ENCODE measurements at places on chromosomes 5 and 9.

DNA sequence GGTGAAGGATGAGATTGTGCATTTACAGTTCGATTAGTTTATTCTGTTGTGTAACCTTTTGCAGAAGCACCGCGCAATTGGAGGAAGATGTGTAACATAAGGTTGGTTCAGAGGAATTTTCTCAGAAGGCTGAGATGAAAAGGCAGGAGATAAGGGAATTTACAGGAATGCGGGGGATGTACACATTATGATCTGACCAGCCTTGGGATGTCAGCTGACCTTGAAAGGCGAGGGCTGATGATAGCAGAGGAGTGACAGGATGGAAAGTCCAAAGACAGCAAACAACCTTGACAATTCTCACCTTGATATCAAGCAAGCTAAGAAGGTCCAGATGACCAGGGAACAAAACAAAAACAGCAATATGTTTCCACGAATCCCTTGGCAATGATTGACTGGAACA lies 88.8 kb downstream of the OTULIN start:
- no peak for DNase-seq

GRCh38 chr5:67903121-67903520 lies 312.4 kb upstream of the PIK3R1 start:
- DNase-seq = no peak

DNA sequence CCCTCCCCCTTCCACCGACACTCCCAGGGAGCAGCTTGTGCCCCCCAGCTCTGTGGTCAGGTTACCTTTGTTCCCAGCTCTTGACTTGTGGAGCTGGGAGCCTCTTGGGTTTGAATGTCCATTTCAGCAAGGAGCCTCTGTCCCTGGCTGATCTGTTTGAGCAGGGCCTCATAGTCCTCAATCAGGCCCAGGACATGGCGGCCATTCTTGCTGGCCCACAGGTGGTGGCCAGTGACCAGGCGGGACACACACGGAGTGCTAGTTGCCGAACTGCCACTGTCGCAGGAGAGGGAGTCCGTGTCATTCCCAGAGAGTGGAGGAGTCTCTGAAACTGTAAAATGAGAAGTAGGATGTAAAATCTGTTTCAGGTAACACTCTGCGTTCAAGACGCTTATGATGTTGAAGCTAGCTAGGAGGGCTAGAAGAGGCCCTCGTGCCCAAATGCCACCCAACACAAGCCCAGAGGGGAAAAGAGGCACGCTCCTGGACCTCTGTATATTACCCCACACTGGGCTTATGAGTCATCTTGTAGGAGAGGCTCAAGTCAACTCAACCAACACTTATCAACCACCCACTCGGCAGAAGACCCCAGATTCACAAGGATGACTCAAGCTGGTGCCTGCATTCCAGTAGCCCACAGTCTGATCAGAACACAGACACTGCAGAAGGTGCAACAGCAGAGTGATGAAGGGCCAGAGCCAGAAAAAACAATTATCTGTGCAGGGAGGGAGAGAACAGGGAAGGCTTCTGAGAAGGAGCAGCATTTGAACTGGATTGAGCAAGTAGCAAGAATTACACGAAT lies 177.0 kb downstream of the CDK5RAP2 start:
- DNase-seq = no peak

DNA sequence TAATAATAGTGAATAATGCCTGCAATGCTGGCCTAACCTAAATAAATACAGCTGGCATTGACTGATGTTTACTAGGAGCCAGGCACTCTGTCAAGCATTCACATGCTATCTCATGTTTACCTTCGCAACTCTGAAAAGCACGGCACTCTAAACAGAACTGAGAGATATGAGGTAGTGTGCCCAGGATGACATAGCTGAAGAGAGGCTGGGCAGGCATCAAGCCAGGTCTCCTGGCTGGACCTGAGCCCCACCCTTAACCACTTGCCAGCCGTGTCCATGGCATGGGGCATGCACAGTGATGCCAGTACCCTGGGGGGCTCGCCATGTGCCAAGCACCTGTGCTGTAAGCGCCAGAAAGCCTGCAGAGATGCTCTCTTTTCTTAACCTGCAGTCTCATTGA lies 119.4 kb upstream of the MVB12B start:
- DNase-seq = no peak

DNA sequence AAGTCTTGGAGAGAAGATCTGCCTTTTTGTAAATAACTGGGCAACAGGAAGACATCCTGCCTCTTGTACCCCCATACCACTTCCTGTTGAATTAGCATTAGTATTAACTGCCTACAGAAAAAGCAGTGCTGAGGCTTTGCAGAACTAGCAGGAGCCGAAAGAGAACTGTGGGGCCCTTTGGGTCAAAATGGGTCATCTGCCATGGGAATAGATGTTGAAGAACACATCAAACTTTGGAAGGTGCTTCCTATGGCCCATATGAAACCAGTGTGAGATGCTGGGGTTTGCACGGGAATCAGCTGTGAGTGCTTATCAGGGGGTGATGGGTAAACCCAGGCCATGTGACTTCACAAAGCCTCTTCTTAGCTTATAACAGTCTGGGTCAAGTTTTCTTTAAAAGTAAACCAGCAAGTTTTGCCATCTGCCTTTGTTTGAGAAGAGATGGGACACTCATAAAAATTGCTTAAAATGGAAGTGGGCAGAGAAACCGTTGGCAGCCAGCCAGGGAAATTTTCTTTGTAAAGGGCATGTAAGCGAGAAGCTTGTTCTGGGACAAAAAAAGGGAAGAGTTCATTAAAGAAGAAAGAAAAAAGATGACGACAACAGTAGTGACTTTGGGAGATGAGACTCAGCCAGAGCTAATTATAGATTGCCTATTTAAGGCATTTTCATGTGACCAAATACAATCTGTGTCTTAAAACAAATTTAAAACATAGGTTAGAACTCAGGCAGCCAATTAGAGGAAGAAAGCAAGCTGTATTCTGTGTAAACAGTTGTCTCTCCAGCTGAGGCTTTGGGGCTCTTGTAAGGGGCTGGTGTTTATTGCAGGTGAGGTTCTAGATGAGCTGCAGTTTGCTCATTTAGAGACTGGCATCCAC lies 4.4 kb downstream of the SLC25A25 start:
- peak; percentile 55 for DNase-seq

GRCh38 chr9:32291370-32291769 lies 93.1 kb upstream of the ACO1 start:
- DNase-seq = no peak

DNA sequence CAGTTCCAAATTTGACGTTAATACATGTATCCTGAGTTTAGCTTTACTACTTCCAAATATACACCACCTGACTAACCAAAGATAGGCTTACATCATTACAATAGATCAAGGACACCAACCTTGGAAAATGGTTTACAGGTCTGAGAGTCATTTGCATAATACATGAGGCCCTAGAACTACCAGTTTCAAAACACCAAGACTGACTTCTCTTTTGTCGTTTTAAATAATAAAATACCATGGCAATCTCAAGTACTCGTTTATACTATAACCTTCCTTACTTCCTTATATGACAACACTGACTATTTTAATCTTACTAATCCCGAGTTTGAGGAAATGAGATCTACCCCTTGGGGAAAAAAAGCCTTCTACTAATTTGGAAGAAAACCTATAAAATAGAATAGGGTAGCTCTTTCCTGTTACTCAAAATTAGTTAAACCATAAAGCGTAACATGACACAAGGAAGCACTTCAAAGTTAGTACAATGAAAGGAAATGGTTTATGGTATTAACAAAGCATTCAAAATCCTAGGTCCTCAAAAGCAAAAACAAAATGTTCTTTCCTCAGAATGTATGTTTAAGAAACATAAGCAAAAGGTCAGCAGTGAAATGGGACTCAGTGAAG lies 42.1 kb downstream of the UBQLN1 start:
- DNase-seq = no peak

DNA sequence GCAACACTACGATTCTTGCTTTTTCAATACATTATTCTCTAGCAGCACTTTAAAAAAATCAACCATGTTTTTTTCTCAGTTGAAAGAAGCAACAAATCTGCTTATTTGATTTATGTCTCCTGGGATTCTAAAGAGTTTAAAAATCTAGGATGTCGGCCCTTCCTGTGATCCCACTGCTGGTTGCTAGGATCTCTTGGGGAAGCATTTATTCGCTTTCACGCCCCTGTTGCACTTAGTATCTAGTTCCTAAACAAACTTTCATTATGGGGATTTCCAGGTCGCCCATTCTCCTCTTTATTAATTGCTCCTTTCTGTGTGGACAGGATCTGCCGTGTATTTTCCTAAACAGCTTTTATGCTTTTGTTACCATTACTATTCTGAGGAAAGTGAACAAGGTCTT lies 313.5 kb downstream of the AGTPBP1 start:
- DNase-seq = no peak

GRCh38 chr9:137295238-137295811 lies 6.7 kb downstream of the NRARP start:
- DNase-seq = peak; percentile 20

GRCh38 chr5:135032695-135032998 lies 1.4 kb downstream of the PITX1 start:
- DNase-seq = no peak

DNA sequence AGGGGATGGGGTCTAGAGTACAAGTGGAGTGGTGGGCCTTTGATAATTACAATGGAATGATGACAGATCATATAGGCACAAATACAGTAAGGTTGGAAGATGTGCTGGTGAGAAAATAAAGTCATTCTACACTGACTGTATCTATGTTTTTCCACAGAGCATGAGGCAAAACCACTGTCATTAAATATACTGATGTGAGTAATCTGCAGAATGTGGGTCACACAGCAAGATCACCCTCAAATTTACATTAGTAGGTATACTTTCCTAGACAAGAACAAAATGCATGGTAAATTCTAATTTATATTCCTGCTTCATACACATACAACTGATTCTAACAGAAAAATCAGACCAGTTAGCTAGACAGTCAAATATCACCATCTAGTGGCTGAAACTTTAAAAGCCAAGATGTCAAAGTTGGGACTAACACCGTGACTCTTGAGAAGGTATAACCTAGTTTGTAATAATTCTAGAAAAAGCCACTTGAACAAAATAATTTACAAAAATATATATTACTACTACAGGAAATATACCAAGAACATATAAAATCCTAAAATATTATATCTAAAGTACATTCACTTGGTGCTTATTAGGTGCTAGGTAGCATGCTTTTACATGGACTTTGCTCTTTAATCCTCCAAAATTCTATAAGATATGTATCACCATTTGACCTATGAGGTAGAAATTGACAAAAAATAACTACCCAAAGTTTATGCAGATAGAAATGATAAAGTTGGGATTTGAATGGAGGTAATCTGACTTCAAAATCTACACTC lies 19.5 kb downstream of the TTC33 start:
- peak; percentile 17 for DNase-seq

- DNase-seq = no peak
Observed at GRCh38 chr5:172692981-172693380, 51.9 kb downstream of the NEURL1B start.

DNA sequence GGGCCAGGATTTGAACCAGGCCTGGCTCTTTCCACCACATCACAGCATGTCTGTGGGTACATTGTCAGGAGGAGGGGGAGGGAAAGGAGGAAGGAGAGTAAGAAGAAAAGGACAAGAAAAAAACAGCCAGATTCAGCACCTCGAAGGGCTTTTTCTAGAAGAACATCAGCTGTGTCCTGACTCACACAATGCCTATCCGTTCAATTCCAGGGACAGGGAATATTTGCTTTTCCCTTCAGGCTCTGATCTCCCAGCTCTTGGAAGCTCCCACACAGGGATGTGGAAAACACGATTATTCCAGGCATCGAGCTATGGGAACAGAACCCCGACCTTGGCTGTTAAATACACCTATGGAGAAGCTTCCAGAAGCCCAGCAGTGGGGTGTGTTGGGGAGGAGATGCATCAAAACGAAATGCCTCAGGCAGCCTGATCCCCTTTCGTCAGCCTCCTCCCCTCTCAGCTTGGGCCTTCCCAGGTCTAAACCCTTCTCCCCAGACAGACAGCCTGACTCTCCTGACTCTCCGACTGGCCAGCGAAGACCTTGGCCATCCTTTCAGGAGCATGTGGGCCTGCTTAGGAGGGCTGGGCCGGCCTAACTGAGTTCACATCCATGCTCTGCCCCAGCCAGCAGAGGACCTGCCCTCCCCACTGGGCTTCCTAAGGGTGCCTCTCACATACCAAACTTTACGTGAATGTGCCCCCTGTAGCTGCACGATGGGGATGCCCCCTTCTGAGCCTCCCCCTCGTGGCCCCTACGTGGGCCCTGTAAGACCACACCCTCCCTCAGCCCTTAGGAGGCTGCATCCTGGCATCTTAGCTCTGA lies 54.4 kb downstream of the NEURL1B start:
- DNase-seq = no peak

DNA sequence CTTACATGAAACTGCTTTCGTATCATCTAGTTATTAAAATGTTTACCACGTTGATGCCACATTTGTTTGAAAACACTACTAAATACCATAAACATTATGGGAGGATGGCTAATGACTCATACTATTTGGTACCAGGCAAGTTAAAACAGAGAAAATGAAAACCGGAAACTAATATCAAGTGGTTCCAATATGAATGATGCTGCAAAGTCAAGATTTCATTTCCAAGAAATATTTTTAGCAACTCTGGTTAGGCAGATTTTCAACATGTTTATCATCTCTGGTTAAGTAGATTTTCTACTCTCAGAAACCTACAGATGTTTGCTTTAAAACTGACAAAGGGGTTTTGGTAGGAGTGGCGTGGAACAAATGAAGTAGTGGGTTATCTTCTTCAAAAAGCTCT lies 4.9 kb upstream of the F2R start:
- DNase-seq = no peak

- DNase-seq = no peak
Observed at GRCh38 chr5:130759061-130759460, 406.0 kb downstream of the HINT1 start.

GRCh38 chr5:169258372-169259000 lies 42.5 kb downstream of the SLIT3 start:
- DNase-seq = no peak

DNA sequence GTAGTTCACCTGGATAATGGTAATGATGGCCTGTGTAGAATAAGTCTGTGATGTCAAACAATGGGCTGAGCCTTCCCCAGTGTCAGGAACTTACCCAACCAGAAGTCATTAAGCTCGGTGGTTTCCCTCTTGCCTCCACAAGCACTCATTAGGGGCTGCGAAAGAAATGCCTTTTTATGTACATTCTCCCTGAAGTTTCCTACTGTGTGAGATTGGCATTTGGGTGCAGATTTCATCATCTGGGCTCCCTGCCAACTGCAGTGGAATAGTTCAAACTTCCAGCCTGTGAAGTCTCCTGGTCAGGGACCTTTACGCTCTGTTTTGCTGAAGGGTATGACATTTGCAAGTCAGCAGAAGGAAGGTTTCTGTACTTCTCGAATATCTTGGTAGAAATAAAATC lies 41.6 kb upstream of the TMEM215 start:
- no peak for DNase-seq

GRCh38 chr5:35741126-35741716 lies 115.5 kb upstream of the IL7R start:
- no peak for DNase-seq

GRCh38 chr5:169781420-169782345 lies 144.6 kb downstream of the DOCK2 start:
- DNase-seq = no peak

- DNase-seq = no peak
Observed at GRCh38 chr5:88836195-88836838, 46.7 kb downstream of the MEF2C start.

DNA sequence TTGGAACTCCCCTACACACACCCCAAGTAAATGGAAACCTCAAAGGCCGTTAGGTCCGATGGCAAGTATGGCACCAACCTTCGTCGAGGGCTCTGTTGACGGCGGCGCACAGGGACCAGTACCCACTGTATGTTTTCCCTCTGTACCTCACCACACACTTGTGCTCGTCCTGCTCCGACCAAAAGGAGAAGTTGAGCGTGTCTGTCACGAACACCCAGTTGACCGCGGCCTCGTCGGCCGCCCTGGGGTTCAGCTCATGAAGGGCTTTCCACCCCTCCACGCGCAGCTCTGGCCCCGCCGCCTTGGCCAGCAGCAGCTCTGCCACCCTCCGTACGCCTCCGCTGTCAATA lies 24.0 kb downstream of the HNRNPK start:
- peak; percentile 14 for DNase-seq
